ENCODE measurements at places on chromosomes 1 and 21. TPM values are rescaled to one million over a fixed set of nuclear protein-coding genes. Genes with fewer than 3 reads are reported as not detected.

Gene STUM
- 0.08 TPM for total RNA-seq

Gene HES3
- not detected for total RNA-seq

Gene TCHH
- 0.38 TPM for total RNA-seq

Gene PSRC1
- 9.7 TPM for total RNA-seq

Gene LAD1
- 0.59 TPM for total RNA-seq

Gene HCRTR1
- total RNA-seq, result not detected

Gene RPTN
- total RNA-seq, result not detected

Gene FCN3
- total RNA-seq, result 132 TPM

Gene SMIM1
- 2.1 TPM for total RNA-seq

Gene ARPC5
- total RNA-seq, result 142 TPM

Gene CLDN19
- total RNA-seq, result not detected

Gene NPHS2
- total RNA-seq, result not detected

Gene FMO2
- total RNA-seq, result not detected

Gene OLIG2
- 0.33 TPM for total RNA-seq

Gene TMEM269
- total RNA-seq, result 0.38 TPM

Gene TENT5C
- total RNA-seq, result 0.05 TPM

Gene TRPM2
- 0.15 TPM for total RNA-seq

Gene DDR2
- 0.33 TPM for total RNA-seq

Gene LTN1
- total RNA-seq, result 23.6 TPM

Gene RPL5
- total RNA-seq, result 1,318 TPM

Gene CELA2B
- not detected for total RNA-seq

Gene PROK1
- total RNA-seq, result not detected

Gene SAMD11
- not detected for total RNA-seq

Gene BSND
- not detected for total RNA-seq

Gene CD2
- not detected for total RNA-seq

Gene ZBTB48
- 32.2 TPM for total RNA-seq

Gene WNT2B
- total RNA-seq, result 1.3 TPM

All from endothelial cell (in vitro differentiated cells).